ENCODE measurements at places on chromosomes 11 and 22.

GRCh38 chr11:84526250-84526649, 1100.9 kb downstream of the DLG2 start:
- DNase-seq: no peak

- DNase-seq: no peak
Observed at GRCh38 chr22:25696763-25697162, 45.2 kb upstream of the MYO18B start.

DNA sequence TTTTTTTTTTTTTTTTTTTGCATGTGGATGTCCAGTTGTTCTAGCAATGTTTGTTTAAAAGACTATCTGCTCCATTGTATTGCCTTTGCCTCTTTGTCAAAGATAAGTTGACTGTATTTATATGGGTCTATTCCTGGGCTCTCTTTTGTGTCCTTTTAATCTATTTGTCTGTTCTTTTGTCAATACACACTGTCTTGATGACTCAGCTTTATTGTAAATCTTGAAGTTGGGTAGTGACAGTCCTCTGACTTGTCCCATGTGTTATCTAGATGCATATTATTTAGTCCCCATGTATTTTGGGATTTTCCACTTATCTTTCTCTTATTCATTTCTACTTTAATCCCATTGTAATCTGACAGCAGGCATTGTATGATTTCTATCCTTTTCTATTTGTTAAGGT, 3.3 kb downstream of the CCDC81 start:
- DNase-seq: no peak

DNA sequence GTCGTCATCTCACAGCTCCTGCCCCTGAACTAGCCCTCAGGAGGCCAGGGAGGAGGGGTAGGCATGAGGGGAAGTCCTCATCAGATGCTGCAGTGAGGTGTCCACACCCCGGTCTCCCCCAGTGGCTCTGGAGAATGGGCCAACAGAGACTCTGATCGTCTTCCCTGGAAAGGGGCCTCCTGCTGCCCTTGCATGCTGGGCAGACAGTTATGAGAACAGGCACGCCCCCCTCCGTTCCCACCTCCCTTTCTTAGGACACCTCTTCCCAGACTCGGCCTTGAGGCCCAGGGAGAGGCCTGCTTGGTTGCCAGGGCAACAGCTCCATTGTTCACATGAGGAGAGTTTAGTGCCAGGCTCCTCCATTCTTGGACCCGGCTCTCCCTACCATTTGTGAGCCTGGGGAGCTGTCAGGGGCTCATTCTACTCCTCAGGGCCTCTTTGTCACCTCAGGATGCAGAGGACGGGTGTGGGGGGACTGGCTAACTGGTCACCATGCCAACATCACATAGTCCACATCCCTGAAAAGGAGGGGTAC, 157.7 kb downstream of the TTC17 start:
- DNase-seq: no peak

Measured in GM06990 (cell line).